ENCODE measurements at places on chromosomes 1 and 21. TPM values are rescaled to one million over a fixed set of nuclear protein-coding genes. Genes with fewer than 3 reads are reported as not detected.

Gene EVI5
- total RNA-seq, result 32.6 TPM

Gene AK5
- total RNA-seq, result 9.9 TPM

Gene NBPF10
- total RNA-seq, result 1.7 TPM

Gene SLC1A7
- not detected for total RNA-seq

Gene CAPN8
- total RNA-seq, result not detected

Gene SMCP
- total RNA-seq, result not detected

Gene FABP3
- total RNA-seq, result not detected

Gene RGS18
- total RNA-seq, result not detected

GRCh38 chr1:40475268-40475667 is 1.8 kb upstream of the ZFP69 start:
- no peaks in the 10 kb centered on the region for H3K27me3 ChIP-seq
- H3K27ac ChIP-seq, result no peak overlapping the region
- no peak overlapping the region for H3K4me3 ChIP-seq

DNA sequence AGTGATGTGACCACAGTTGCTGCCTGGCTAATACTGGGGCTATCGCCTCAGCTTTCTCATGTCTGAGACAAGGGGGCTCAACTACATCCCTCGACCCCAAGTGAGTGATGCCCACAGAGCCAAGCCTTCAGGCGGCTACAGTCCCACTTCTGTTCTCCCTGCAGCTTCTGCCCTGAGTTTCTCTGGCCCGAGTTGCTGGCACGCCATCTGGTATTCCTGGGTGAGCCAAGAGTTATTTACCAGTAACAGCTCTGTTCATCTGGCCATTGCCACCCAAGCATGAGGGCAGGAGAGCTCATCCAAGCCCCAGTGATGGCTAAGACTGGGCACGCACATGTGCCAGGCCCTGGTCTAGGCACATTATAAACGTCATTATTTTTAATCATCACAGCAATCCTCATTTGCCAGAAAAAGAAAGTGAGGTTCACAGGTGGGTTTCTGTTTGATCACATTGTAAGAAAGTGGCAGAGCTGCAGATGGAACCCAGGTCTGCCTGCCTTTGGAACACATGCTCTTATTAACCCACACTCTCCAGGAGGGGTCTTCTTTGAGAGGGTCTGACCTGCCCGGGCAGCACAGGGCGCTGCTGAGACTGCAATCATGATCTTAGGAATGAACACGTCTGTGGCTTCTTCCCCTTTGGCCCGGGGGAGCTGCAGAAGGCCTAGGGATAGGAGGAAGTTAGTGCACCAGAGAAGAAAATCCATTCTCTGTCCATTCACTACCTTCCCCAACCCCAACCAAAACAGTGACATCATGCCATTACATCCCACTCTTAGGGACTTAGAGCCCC is 27.5 kb downstream of the KCND3 start:
- no peaks in the 10 kb centered on the region for H3K4me1 ChIP-seq
- H3K36me3 ChIP-seq, result no peaks in the 10 kb centered on the region
- no peak for DNase-seq
- H3K4me3 ChIP-seq, result no peak overlapping the region
- peaks cover 11% of the 10 kb centered on the region for H3K27me3 ChIP-seq

GRCh38 chr1:19439464-19440171 is 45.7 kb downstream of the CAPZB start:
- peak; percentile 60 for DNase-seq
- peaks cover 14% of the 10 kb centered on the region for H3K36me3 ChIP-seq
- no peak overlapping the region for H3K4me3 ChIP-seq
- peak overlapping the region; percentile 29 for H3K27ac ChIP-seq

GRCh38 chr1:213399695-213400094 is 348.7 kb downstream of the RPS6KC1 start:
- no peak overlapping the region for H3K27ac ChIP-seq
- H3K36me3 ChIP-seq, result no peaks in the 10 kb centered on the region
- H3K27me3 ChIP-seq, result peaks cover 2% of the 10 kb centered on the region
- H3K4me3 ChIP-seq, result no peak overlapping the region
- no peak for DNase-seq
- H3K4me1 ChIP-seq, result no peaks in the 10 kb centered on the region

DNA sequence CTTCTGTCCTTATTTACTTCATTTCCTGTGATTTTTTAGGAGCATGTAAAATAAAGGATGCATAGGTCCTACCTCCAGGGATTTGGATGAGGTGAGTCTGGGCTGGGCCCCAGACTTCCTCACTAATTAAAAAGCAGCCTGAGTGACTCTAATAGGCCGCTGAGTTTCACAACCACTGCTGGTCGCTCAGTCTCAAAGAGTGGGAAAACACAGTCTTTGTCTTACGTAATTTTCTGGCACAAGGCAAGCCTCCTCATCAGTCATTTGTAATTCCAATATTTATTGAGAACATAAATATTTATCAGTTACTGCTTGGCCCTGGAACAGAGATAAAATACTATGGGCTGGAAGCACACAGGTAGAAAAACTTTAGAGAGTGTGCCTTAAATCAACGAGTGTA is 195.4 kb upstream of the RUNX1 start:
- H3K4me1 ChIP-seq, result no peaks in the 10 kb centered on the region
- no peak overlapping the region for H3K27ac ChIP-seq
- H3K36me3 ChIP-seq, result no peaks in the 10 kb centered on the region
- H3K4me3 ChIP-seq, result no peak overlapping the region

DNA sequence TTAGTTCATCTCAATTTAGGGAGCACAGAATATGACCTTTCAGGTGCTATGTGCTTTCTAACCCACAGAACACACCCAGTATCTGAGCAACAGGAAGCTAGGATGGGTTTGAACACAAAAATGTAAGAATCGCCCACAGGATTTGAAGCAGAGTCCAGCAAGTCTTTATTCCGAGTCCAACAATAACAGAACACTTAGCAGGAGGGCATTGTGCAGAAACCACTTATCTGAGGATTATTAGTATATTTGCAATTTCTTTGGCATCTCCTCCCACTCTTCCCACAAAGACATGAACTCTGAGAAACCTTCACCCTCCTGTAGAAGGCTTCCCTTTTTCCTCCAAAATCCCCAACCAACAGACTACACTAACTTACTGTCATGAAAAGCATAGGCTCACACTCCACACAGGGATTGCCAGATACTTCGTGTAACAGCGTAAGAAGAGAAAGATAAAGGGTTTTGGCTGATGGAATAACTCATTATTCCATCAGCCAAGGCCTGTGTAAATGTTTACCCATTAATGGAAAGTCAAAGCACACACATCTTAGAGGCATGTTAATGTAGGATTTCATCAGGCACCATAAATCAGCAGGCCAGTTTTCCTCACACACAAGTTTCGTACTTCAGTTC is 16.1 kb downstream of the SIPA1L2 start:
- H3K4me3 ChIP-seq, result no peak overlapping the region
- no peak overlapping the region for H3K27ac ChIP-seq
- DNase-seq, result no peak
- H3K27me3 ChIP-seq, result peaks cover 2% of the 10 kb centered on the region
- H3K36me3 ChIP-seq, result no peaks in the 10 kb centered on the region
- peaks cover 10% of the 10 kb centered on the region for H3K4me1 ChIP-seq

DNA sequence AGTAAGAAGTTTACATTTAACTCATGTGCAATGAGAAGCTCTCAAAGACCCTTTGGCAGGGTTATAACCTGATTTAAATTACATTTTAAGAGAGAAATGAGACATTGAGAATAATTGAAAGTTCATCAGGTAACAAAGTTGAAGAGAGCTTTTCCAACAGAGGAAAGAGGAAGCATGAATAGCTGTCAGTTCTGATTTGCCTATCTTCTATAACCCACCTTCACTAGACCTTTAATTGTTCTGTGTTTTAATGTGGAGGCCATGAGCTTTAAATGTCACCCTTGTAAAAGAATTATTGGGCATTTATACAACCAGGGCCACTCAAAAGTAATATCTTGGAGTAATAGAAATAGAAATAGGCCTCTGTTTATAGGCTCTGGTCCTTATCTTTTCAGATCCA is 9.3 kb upstream of the FCRL1 start:
- H3K4me3 ChIP-seq, result no peak overlapping the region
- H3K27ac ChIP-seq, result no peak overlapping the region
- H3K36me3 ChIP-seq, result no peaks in the 10 kb centered on the region
- DNase-seq, result no peak

- H3K4me3 ChIP-seq, result peak overlapping the region; percentile 28
- no peaks in the 10 kb centered on the region for H3K27me3 ChIP-seq
- H3K4me1 ChIP-seq, result peaks cover 60% of the 10 kb centered on the region
- peak; percentile 67 for DNase-seq
- peak overlapping the region; percentile 78 for H3K27ac ChIP-seq
- H3K36me3 ChIP-seq, result peaks cover 63% of the 10 kb centered on the region
These were observed 9.2 kb downstream of the S100A10 start for GRCh38 chr1:151984313-151984956.

GRCh38 chr1:51147394-51147793 is 45.4 kb downstream of the C1orf185 start:
- H3K4me1 ChIP-seq, result no peaks in the 10 kb centered on the region
- DNase-seq, result no peak
- peaks cover 8% of the 10 kb centered on the region for H3K27me3 ChIP-seq
- H3K27ac ChIP-seq, result no peak overlapping the region

GRCh38 chr21:41168391-41169257 is 664 bp downstream of the BACE2 start:
- H3K27ac ChIP-seq, result no peak overlapping the region
- no peaks in the 10 kb centered on the region for H3K36me3 ChIP-seq
- peak overlapping the region; percentile 59 for H3K4me3 ChIP-seq
- peak; percentile 32 for DNase-seq

- no peaks in the 10 kb centered on the region for H3K36me3 ChIP-seq
- H3K4me3 ChIP-seq, result no peak overlapping the region
- peaks cover 13% of the 10 kb centered on the region for H3K27me3 ChIP-seq
These were observed 28.3 kb upstream of the KCNK2 start for GRCh38 chr1:215054266-215054665.

GRCh38 chr21:42844411-42845113 is 34.8 kb downstream of the WDR4 start:
- no peaks in the 10 kb centered on the region for H3K27me3 ChIP-seq
- no peaks in the 10 kb centered on the region for H3K4me1 ChIP-seq
- DNase-seq, result no peak
- no peak overlapping the region for H3K4me3 ChIP-seq
- H3K36me3 ChIP-seq, result peaks cover 46% of the 10 kb centered on the region
- no peak overlapping the region for H3K27ac ChIP-seq

GRCh38 chr1:175373786-175374623 is 181.4 kb upstream of the KIAA0040 start:
- no peak overlapping the region for H3K4me3 ChIP-seq
- peak; percentile 50 for DNase-seq
- H3K27ac ChIP-seq, result no peak overlapping the region

GRCh38 chr1:201468844-201469644 is at the start of gene PHLDA3:
Gene PHLDA3, minus strand, starts transcription at chr1:201469188. Its CDS starts 402 bp downstream, at chr1:201468786.
- H3K4me3 ChIP-seq, result peak within 1 kb of the TSS; percentile 61
- no peaks in the 10 kb centered on the region for H3K36me3 ChIP-seq
- no peak within 1 kb of the TSS for H3K27ac ChIP-seq
- H3K4me1 ChIP-seq, result peaks cover 4% of the 10 kb centered on the region
- H3K27me3 ChIP-seq, result peaks cover 43% of the 10 kb centered on the region
- peak; percentile 73 for DNase-seq

GRCh38 chr1:211896958-211897357 is 66.4 kb upstream of the LPGAT1 start:
- H3K4me3 ChIP-seq, result no peak overlapping the region
- no peaks in the 10 kb centered on the region for H3K36me3 ChIP-seq
- H3K4me1 ChIP-seq, result no peaks in the 10 kb centered on the region

DNA sequence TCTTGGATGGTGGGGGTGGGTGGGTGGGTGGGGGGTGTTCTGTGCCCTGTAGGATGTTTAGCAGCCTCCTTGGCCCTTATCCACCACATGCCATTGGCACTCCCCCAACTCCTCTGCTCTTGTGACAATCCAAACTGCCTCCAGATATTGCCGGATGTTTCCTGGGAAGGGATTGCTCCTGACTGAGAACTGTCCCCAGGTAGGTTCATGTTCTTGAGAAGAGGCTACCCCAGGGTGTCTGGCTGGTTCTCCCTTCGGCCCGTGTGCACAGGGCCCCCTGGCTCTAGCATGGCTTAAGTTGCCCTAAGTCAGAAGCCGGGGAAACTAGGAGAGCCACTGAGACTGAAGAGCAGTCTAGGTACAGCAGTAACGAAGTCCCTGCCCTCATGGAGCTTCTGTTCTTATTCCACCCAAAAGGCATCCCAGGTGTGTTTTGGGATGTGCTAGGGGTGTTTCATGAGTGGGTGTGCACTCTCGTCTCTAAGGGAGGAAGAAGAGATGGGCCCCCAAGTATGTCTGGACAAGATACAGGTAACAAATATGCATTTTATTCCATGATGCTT is 19.8 kb upstream of the THRAP3 start:
- H3K36me3 ChIP-seq, result no peaks in the 10 kb centered on the region
- H3K27me3 ChIP-seq, result peaks cover 8% of the 10 kb centered on the region
- H3K4me1 ChIP-seq, result peaks cover 13% of the 10 kb centered on the region
- H3K4me3 ChIP-seq, result no peak overlapping the region

DNA sequence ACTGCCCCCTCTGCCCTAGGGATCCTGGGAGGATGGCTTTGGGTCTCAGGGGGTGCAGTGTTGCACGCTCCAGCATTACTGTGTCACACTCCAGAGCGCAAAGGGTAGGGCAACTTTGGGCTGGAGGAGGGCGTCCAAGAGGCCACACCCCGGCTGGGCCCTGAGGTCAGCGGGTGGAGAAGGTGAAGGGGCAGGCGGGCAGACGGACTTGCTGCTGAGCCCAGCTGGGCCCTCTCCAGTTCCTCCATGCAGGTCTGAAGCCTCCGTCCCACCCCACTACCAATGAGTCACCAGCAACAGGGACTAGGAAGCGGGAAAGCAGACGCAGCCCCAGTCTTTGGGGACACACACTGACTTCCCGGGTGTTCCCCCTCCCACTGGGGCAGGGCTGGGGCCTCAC is 116.0 kb downstream of the CASZ1 start:
- no peak overlapping the region for H3K27ac ChIP-seq
- DNase-seq, result no peak
- H3K4me1 ChIP-seq, result no peaks in the 10 kb centered on the region
- no peaks in the 10 kb centered on the region for H3K27me3 ChIP-seq
- no peaks in the 10 kb centered on the region for H3K36me3 ChIP-seq
- H3K4me3 ChIP-seq, result no peak overlapping the region

- H3K4me1 ChIP-seq, result no peaks in the 10 kb centered on the region
- no peak for DNase-seq
- peaks cover 3% of the 10 kb centered on the region for H3K27me3 ChIP-seq
- no peak overlapping the region for H3K27ac ChIP-seq
- no peak overlapping the region for H3K4me3 ChIP-seq
These were observed 161.8 kb downstream of the DSCAM start for GRCh38 chr21:40685141-40685540.

- no peak overlapping the region for H3K4me3 ChIP-seq
- H3K4me1 ChIP-seq, result peaks cover 25% of the 10 kb centered on the region
- no peaks in the 10 kb centered on the region for H3K27me3 ChIP-seq
- H3K36me3 ChIP-seq, result peaks cover 46% of the 10 kb centered on the region
These were observed 18.4 kb downstream of the ATPAF1 start for GRCh38 chr1:46649764-46650163.

GRCh38 chr1:102186536-102186935 is 189.8 kb upstream of the OLFM3 start:
- H3K4me1 ChIP-seq, result no peaks in the 10 kb centered on the region
- H3K4me3 ChIP-seq, result no peak overlapping the region
- no peaks in the 10 kb centered on the region for H3K36me3 ChIP-seq

DNA sequence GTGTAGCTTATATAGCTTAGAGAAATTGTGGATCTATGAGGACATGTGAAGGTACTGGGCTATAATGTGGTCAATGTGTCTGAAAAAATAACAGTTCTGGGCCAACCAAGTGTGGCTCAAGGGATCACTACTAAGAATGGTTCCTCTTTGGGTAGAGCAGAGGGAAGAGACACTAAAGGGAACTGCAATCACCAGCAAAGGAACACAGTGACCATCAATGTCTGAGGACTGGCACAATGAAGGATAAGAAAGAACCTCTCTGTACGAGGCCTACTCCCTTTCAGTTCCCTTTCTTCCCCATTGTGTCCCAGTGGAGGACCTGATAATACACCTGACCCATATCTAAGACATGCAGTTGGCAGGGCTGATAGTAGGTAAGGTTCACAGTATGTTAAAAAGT is 89.9 kb upstream of the JAK1 start:
- H3K36me3 ChIP-seq, result peaks cover 17% of the 10 kb centered on the region
- H3K27ac ChIP-seq, result no peak overlapping the region
- H3K4me3 ChIP-seq, result no peak overlapping the region

All from activated CD4-positive, alpha-beta T cell treated with anti-CD3 and anti-CD28 coated beads for 36 hours (primary cell).